ENCODE measurements at places on chromosomes 5 and 9.

- no peak for DNase-seq
Observed at GRCh38 chr5:162931501-162931900, 505.9 kb upstream of the CCNG1 start.

- DNase-seq = no peak
Observed at GRCh38 chr9:131609099-131609830, 63.9 kb downstream of the PRRT1B start.

DNA sequence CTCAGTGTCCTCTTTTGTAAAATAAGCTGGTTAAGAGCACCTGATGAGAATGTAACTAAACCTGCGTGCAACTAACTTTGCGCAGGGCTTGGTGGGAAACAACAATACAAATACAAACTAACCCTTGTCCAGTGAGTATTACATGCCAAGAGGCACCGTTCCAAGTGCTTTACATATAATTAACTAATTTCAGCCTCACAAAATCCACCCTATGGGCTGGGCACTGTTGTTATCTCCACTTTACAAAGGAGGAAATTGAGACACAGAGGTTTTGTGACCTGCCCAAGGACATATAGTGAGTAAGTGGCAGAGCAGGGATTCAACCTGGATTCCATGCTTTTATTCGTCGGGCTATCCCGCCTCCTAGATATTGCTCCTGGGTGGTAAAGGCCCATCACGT, 26.2 kb upstream of the TNIP1 start:
- DNase-seq = no peak

DNA sequence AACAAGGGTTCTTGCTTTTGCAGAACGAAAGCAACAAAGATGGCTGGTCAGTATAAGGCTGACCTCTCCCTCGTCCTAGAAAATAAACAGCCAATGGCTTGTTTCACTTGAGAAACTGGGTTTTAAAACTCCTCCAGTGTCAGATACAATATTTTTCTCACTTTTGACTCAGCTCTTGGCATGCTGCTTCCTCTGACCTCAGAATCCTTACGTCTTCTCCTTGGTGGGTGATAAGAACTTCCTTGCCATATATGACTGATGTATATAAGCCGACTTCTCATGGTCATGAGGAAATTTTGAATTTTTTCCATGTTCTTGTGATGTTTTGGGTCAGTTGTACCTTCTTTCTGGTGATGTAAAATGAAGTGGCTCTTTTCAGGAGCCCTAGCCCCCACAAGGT, 3.8 kb downstream of the ZNF618 start:
- no peak for DNase-seq

GRCh38 chr9:20043461-20043860, 254.6 kb upstream of the SLC24A2 start:
- no peak for DNase-seq

- no peak for DNase-seq
Observed at GRCh38 chr9:6869081-6869948, 111.5 kb downstream of the KDM4C start.

DNA sequence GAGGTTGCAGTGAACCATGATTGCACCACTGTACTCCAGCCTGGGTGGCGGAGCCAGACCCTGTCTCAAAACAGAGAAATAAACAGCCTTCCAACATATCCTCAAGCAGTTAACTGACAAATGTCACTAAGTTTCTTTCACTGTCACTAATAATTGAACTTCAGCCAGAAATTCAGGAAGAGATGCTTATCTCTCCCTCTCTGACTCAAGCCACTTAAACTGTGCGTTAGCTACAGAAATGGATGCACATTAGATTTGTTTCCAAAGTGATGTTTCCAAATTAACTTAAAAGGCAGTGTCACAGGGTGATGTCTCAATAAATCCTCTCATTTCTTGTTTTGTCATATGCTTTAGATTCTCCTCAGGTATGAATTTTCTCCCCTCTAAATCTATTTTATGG, 164.9 kb downstream of the KDM4C start:
- no peak for DNase-seq
